Endothelial cell of umbilical vein (primary cell): ENCODE measurements at places on chromosomes 7 and 10. TPM values are rescaled to one million over a fixed set of nuclear protein-coding genes. Genes with fewer than 3 reads are reported as not detected.

- DNase-seq = no peak
Measured at GRCh38 chr7:66330961-66331360, 125.8 kb downstream of the TPST1 start.

DNA sequence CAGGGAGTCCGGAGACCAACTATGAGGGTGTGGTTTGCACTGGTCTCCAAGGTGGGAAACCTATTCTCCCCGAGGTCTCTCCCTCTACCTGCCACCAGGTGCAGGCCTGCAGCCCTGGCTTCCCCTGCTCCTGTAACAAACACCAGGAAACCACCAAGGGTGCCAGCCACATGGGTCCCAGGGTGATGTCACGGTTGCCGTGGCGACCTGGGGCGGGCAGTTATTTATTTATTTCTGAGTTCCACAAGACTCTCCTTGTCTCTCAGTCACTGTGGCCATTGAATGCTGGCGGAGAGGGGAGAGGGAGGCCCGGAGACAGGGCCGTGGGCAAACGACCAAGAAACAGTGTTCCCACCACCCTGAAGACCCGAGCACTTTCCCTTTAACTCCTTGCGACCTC is 27.0 kb downstream of the MMD2 start:
- DNase-seq = no peak

DNA sequence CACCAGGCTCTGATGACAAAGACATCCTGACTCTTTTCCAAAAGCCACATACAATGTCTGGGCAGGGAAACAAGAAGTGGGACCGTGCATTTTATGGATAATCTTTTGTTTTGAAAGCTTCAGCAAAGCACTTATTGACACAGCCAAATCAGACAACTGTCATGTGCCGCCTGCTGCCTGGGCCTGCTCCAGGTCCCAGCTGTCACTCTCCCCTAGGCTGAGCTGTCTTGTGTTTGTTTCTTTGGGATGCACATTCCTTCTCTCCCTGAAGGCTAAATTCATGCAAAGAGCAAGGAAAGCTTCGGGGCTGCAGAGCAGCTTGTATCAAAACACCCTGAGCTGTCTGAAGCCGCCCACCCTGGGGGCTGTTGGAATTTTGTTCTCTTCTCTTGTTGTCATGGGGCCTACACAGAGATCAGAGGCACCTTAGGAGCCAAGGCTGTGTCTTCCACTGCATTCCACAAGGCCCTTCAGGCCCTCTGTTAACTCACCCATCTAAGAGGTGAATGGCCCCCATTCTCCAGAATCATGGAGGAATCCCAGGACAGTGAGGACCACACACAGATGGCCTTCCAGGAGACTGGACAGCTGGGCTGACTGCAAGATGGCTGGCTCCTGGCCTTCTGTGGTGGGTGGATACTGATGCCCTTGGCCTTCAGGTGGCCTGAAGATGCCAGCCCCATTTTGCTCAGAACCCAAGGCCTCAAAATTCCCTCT is 17.8 kb upstream of the SLC18A2 start:
- no peak for DNase-seq

STAG3 gene
- 0.55 and 1.4 TPM in 2 replicates for total RNA-seq

MLXIPL gene
- total RNA-seq = not detected in 2 replicates
